ENCODE measurements at places on chromosomes 3 and 15.

DNA sequence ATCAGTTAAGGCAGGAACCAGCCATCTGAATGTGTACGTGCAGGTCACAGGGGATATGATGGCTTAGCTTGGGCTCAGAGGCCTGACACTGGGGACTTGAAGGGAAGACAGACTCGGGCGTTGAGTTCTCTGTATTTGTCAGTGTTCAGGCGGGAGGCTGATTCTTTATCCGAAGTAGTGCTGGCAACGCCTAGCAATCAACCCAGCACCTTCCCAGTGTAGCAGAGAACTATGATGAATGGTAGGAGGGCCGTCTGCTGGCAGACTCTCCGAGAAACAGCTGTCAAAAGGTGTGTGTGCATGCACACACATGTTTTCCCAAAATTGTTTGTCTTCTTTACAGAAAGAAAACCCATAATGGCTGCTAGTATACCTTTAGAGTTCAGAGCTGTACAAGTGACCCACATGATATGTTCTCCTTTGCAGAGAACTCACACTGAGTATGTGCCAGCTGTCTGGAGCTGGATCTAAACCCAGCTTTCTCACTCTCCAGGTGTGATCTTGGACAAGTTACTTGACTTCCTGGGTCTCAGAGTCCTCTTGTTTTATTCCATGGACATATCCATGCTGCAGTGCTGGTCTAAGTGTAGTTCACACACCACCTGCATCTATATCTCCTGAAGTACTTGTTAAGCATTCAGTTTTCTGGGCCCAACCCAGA is 74.5 kb upstream of the LARS2 start:
- peak; percentile 46 for DNase-seq

- no peak for DNase-seq
Measured at GRCh38 chr3:174957081-174957480, 97.9 kb downstream of the NAALADL2 start.

- no peak for DNase-seq
Measured at GRCh38 chr3:62109534-62109933, 263.8 kb downstream of the FEZF2 start.

DNA sequence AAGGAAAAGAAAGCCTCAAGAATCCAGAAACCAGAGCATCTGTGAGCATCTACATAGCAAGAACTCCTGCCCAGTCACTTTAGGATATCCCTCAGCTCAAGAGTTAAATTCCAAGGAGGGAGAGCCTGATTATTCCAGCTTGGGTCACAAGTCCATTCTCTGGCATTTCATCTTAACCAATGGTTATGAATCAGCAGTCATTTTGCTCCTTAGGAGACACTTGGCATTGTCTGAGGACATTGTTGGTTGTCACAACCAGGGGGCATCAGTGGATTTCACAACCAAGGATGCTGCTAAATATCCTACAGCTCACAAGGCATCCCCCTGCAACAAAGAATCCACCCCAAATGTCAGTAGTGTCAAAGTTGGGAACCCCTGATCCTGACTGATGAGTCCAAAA is 51.0 kb upstream of the LMCD1 start:
- DNase-seq: no peak

DNA sequence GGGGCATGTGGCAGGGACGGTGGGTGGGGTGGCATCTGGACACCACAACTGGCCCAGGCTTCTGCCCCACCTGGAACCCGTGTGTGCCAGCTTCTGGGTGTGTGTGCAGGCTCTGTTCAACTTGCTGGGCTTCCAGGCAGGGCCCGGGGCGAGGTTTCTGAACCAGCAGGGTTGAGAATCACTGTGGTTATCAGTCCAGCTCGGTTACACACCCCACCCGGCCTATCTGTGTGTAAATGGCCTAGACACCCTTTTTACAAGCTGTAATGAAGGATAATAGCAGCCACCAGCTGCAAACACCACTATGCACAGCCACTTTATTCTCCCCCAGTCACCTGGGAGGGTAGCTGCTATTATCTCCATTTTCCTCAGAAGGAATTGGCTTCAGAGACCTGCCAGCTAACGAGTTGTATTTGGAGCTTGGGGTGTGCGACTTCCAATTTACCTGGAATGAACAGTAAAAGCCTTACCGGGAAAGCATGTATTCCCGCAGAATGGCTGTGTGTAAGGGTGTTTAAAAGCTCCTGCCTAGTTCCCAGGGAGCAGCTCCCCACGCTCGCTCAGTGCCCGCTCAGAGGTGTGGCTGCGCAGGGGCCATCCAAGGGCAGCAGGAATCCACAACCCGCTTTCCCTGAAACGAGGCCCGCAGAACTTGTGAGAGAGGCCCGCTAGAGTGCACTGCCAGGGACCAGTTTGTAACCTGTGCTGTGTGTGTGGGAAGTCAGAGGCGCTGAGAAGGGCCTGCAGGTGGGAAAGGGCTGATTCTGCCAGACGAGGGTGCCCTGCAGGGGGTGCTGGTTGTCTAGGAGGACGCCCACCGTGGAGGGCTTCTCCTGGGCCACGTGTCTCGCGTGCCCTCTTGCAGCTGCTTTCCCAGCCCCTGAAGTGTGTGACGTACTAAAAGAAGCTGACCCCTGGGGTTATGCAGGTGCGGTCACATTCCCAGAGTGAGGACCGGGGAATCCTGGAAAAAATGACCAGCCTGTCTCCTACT is 83.5 kb downstream of the C3orf70 start:
- DNase-seq: no peak

DNA sequence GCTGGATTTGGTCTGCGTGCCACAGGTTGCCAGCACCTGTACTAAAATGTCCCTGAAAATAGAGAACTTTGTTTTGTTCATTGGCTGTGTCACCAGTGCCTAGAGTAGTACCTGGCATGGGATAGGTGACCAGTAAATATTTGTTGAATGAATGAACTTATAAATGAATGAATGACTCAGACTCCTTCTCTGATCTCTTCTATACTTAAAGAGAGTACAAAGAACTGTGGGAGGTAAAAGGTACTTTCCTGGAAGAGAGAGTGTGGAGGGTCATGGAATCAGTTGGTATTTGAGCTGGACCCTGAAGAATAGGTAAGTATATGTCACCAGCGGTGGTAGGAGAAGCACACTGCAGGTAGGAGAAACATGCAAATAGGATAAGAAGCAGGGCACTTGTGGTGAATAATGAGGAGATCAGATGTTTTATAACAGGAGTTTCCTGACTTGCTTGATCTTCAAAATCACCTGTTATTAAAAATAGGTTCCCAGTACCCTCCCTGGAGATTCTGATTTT is 149.4 kb downstream of the LPP start:
- no peak for DNase-seq

DNA sequence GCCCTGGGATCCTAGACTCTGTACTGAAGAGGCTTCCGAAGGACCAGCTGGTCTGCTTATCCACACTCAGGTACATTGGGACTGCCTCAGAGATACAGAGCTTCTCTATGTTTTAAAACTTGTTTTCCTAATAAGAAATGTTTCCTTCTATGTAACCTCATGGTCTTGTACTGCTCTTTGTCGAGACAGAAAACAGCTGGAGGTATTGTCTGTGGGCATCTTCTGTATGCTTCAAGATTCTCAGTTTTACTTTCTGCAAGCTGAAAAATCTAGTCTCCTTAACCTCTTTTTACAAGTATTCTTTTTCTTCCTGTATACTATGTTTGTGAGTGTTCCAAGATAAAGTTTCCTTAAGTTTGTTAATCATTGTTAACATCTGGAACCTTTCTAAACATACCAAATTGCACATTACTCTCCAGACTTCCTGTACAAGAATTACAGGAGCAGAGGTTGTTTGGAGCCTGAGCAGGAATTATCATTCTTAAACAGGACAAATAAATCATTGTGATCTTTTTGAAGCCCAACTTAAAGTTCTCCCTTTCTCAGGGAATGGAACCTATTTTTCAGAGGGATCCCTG is 358.3 kb upstream of the CFAP20DC start:
- no peak for DNase-seq

- no peak for DNase-seq
Measured at GRCh38 chr3:174863488-174863887, 4.4 kb downstream of the NAALADL2 start.

DNA sequence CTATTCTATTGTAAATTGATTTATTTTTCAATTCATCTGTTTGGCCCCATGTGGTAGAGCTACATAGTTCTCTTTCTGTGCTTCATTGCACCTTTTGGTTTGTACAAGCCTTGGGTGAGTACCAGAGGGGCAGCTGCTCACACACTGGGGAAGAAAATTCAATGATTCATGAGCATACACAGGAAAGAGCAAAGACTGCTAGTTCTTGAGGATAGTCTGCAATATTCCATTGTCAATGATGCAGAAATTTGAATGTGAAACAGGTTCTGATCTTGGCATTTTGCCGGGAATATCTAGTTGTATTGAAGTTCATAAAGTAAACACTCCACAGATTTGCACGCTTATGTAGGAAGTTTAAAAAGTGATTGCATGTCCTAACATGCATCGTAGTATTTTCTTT is 304.6 kb downstream of the NAALADL2 start:
- DNase-seq: no peak

GRCh38 chr3:77620009-77620408 is 580.1 kb downstream of the ROBO2 start:
- DNase-seq: no peak

GRCh38 chr3:163671201-163671600 is 1407.1 kb downstream of the SI start:
- DNase-seq: no peak

DNA sequence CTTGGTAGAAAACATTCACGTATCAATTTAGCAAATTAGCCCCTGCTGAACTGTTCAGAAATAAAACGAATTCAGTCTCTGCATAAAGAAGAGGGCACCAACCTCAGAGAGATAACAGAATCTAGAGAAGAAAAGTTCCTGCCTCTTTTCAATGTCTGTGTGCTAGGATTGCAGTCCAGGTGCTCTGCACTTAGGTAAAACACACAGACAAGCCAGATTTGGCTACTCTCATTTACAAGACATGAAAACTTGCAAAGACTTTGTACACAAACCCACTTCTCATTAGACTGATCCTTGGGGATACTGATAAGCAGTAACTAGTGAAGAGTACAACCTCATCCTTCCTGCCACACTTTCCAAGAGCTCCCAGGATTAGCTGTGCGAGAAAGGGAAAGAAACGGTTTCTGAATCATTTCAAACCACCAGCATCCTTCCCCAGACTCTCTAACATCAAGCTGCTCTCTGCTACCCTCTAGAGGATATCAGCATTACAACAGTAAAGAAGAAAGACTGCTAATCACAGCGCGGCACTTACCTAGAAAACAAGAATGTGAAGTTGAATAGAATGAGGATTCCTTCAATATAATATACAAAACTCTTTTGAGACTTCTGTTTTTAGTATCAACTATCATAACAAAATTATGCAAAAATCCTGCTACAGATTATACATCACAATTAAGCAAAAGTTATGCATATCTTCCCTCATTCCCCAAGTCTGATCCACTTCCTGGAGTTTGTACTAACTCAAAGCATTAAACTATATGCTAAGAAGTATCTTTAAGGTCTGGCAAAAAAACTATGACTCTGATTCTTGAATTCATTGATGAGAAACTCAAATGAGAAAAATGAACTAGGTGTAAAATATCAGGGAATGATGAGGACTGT is 306.4 kb downstream of the MAGI1 start:
- no peak for DNase-seq

DNA sequence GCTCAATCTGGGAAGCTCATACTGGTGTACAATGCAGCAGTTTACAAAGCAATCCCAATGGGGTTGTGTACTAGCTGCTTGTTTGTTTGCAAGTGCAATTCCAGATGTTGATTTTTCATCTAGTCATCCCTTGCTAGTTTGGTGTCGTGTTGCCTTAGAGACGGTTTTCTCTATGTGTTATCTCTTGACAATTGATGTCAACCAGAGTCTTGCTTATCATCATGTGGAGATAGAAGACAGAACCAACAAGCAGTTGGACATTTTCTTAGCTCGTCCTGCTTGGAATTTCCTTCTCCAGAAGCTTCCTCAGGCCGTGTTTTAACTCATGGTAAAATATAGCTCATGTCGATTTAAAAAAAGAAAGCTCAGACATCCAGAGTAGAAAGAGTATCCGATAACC is 262.0 kb upstream of the KCNH8 start:
- no peak for DNase-seq

DNA sequence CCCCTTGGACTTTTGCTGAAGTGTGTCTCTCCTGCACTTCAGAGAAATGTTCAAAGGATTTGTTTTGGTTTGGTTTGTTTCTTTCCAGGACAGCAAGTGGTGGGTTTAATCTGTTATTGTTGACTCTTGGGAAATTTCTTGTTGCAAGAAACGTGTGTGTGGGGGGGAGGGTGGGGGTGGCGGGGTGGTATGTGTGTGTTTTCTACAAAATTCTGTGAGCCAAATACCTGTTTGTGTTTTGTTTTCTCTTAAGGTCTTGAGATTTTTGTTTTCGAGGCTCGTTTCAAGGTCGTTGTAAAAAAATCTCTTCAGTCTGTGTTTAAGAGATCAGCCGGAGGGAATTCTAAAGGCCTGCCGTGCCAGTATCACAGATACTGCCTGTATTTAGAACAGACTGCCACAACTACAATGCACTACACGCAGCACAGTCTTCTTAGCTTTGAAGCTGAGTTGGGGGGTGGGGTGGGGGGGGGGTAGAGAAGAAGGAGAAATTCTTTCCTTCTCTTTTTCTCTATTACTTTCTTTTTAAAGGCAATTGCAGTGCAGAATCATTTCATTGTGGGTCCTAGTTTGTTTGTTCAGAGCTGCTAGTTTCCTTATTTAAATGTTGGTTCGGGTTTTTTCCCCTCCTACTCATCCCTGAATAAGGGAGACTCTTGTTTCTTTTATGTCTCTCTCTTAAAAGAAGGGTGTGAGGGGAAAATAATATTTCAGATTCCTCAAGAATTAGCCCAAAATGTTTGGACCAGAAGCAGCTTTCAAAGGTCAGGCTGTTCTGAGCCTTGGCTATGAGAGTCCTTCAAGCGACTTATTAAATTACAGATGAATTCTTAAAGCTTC is 1.4 kb upstream of the BCL6 start:
- no peak for DNase-seq

- DNase-seq: no peak
Measured at GRCh38 chr15:54109014-54109413, 130.8 kb downstream of the UNC13C start.

All from vagina (tissue), 2 donors.